ENCODE measurements at places on chromosomes 11 and 22.

DNA sequence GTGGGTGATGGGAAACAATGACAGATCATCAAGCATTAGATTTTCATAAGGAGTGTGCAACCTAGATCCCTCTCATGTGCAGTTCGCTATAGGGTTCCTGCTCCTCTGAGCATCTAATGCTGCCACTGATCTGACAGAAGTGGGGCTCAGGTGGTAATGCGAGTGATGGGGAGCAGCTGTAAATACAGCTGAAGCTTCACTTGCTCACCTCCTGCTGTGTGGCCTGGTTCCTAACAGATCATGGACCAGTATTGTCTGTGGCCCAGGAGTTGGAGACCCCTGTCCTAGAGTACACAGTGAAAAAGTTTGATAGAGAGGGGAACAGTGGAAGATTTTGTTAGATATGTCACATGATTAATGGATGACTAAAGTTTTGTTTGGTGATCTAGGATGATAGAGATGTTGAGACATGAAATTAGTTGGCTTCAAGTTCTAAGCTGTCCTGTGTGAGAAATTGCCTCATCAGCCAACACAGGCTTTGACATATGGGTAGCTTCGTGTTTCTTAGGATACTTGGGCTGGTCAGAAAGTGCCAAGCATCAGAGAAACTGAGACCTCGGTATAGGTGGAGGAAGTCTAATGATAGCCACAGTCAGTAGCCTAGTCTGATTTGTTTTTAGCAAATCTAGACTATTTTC, 47.4 kb downstream of the ARHGEF12 start:
- DNase-seq = peak; percentile 12

GRCh38 chr11:119363081-119363850, 16.8 kb upstream of the MFRP start:
- DNase-seq = no peak

DNA sequence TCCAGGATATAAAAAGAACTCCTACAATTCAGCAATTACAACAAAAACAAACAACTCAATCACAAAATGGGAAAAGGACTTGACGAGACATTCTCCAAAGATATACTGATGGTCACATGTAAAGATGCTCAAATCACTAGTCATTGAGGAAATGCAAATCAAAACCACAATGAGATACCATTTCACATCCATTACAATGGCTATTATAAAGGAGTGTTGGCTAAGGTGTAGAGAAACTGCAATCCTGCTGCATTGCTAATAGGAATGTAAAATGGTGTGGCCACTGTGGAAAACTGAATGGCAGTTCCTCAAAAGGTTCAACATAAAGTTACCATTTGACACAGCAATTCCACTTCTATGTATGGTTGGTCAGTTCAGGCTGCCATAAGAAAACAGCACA, 11.8 kb upstream of the TBCEL start:
- no peak for DNase-seq

DNA sequence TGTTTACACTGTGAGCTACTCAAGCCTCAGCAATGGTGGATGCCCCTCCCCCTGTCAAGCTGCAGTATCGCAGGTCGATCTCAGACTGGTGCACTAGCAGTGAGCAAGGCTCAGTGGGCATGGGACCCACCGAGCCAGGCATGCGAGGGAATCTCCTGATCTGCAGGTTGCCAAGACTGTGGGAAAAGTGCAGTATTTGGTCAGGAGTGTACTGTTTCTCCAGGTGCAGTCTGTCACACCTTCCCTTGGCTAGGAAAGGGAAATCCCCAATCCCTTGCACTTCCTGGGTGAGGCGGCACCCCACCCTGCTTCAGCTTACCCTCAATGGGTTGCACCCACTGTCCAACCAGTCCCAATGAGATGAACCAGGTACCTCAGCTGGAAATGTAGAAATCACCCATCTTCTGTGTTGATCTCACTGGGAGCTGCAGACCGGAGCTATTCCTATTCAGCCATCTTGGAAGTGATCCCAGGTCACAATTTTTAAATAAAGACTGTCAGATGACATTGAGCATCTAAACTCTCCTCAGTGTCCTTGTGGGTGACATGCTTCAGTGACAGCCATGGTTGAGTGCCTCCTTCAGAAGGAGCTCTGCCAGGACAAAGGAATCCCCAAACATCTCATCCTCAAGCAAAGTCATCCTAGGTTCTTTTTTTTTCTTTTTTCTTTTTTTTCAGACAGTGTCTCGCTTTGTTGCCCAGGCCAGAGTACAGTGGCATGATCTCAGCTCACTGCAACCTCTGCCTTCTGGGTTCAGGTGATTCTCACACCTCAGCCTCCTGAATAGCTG, 10.8 kb downstream of the SLC22A24 start:
- no peak for DNase-seq

GRCh38 chr11:12245549-12246016, 131.8 kb upstream of the PARVA start:
- DNase-seq = no peak

GRCh38 chr11:57203882-57204480, 22.2 kb downstream of the LRRC55 start:
- DNase-seq = no peak

- no peak for DNase-seq
Measured at GRCh38 chr11:122108192-122108799, 7.7 kb downstream of the BLID start.

DNA sequence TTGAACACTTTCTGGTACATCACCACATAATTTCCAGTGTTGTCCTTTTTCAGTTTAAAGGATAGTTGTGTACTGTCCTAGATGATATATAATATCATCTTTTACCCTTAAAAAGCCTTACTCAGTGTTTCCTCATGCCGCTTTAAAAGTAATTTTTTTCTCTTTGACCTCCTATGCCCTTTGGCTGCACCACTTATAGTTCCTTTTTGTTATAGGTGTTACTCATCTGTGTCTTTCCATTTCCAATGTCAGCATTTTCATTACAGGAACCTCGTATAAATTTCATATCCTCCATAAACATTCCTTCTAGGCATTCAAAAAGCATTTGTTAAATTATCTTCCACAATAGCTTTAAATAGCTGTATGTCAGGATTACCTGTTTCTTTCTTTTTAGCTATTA, 40.8 kb downstream of the USP47 start:
- DNase-seq = no peak

GRCh38 chr11:4482445-4482844, at the start of gene OR52K1:
Gene OR52K1, plus strand, starts transcription at chr11:4482646. Its CDS starts 6,255 bp downstream, at chr11:4488901.
- no peak for DNase-seq

GRCh38 chr11:8810540-8811301, 100.3 kb upstream of the AKIP1 start:
- DNase-seq = no peak

DNA sequence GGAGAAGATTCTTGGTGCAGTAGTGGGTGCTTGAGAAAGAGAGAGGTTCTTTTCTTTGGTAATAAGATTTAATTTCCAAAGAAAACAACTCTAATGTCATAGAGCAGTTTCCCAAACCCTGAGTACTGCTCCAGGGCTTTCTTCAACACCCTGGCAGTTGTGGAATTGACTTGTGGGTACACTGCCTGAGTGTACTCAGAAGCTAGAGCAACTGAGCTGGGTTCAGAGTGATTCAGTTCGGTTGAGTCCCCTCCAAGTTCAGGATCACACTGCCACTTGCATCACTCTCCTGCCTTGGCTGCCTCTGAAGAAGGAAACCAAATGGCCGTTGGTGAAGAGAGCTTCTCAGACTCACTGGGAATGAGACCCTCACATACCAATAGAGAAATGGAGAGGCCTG, 5.3 kb downstream of the DMC1 start:
- DNase-seq = no peak

DNA sequence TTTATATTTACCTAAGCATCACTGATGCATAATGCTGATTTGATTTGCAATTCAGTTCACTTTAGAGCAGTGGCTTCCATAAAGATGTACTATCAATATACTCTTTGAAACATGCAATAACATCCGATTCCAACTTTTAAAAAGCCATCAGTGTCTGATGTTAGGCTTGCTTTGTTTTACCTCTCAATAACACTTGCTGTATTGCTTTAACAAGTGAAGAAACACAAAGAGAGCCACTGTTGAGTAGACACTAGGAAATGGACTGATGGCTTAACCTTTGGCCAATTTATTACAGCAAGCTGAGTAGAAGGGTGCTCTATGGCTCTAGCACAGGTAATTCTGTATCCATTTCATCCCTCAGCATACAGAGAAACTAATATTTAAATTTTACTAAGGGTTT, 122.1 kb downstream of the FCHSD2 start:
- no peak for DNase-seq

GRCh38 chr11:120749395-120749794, 237.8 kb downstream of the GRIK4 start:
- DNase-seq = no peak

- DNase-seq = no peak
Measured at GRCh38 chr11:14242187-14242586, 116.8 kb downstream of the RRAS2 start.

GRCh38 chr11:86978247-86978646, 23.1 kb upstream of the FZD4 start:
- no peak for DNase-seq

DNA sequence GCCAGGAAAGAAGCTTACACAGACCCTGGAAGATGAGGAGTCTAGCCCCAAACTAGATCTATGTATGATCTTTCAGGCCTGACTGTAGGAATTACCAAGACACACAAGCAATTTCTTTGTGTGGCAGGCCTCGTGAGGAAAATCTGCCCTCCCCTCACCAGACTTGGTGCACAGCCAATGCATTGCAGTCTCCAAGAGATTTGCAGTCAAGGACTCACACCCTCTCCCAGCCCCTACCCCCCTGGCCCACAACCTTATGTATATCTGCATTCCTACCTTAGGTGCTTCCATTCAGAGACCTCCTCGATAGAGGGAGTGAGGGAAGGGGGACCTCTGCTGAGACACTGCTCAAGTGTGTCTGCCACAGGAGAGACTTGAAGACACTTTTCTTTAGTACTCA, 9.8 kb downstream of the OR8B12 start:
- DNase-seq = no peak

- no peak for DNase-seq
Measured at GRCh38 chr11:129710423-129710822, 105.2 kb upstream of the TMEM45B start.

DNA sequence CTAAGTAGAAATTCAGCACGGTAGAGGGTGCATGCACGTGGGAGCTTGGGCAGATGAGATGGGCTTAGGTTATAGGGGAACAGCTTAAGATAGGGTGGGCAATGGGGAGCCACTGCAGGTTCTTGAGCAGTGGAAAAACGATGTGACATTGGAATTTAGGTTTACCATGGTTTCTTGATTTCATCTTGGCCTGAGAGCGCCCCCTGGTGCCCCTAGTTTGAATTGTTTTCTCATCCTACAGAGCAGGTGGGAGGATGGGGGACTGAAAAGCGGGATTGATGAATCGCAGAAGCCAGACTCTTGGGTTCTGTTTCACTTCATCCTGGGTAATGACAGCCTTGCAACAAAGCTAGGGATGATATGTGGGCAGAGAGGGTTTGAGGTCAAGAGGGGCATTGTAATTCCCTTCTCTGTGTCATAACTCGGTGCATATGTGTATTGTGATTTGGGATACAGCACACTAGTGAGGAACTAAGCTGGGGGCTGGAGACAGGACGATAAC, 6.7 kb upstream of the MCAM start:
- peak; percentile 35 for DNase-seq

DNA sequence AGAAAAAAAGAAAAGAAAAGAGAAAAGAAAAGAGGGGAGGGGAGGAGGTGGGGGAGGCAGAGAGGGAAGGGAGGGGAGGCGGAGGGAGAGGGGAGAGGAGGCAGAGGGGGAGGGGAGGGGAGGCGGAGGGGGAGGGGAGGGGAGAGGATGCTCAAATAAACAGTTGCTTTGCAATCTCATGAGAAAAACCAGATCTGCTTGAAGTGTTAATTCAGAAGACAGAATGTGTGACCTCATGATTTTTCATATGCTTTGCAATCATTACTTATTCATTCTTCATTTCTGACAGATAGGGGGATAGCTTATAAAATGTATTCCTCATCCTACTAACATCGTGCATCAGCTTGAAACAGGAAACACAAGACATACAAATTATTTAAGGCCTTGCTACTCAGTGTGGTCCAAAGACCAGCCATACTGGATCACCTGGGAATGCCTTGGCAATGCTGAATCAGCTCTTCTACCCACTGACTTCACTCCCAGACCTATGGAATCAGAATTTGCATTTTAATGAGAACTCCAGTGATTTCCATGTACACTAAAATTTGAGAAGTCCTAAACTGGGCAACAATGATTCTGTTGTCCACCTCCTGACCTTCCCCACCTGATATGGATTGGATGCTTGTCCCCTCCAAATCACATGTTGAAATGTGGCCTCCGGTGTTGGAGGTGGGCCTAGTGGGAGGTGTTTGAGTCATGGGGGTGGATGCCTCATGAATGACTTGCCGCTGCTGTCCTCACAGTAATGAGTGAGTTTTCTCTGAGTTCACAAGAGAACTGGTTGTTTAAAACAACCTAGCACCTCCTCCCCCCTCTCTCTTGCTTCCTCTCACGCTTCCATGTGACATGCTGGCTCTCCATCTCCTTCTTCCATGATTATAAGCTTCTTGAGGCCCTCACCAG, 69.2 kb downstream of the CCDC34 start:
- DNase-seq = peak; percentile 16

DNA sequence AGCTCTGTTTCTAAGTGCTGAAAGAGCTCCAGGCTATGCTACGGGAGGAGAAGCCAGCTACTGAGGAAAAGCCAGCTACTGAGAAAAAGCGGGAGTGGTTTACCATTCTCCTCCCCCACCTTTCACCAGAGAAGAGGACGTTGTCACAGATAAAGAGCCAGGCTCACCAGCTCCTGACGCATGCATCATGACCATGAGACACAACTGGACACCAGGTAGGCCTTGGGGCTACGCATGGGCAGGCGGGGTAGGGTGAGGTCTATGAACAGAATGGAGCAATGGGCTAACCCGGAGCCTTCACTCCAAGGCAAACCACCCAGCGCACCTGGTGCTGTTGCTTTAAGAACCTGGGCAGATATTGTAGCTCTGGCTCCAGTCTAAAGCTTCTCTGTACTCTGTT, 1.1 kb downstream of the IL18BP start:
- DNase-seq = no peak

DNA sequence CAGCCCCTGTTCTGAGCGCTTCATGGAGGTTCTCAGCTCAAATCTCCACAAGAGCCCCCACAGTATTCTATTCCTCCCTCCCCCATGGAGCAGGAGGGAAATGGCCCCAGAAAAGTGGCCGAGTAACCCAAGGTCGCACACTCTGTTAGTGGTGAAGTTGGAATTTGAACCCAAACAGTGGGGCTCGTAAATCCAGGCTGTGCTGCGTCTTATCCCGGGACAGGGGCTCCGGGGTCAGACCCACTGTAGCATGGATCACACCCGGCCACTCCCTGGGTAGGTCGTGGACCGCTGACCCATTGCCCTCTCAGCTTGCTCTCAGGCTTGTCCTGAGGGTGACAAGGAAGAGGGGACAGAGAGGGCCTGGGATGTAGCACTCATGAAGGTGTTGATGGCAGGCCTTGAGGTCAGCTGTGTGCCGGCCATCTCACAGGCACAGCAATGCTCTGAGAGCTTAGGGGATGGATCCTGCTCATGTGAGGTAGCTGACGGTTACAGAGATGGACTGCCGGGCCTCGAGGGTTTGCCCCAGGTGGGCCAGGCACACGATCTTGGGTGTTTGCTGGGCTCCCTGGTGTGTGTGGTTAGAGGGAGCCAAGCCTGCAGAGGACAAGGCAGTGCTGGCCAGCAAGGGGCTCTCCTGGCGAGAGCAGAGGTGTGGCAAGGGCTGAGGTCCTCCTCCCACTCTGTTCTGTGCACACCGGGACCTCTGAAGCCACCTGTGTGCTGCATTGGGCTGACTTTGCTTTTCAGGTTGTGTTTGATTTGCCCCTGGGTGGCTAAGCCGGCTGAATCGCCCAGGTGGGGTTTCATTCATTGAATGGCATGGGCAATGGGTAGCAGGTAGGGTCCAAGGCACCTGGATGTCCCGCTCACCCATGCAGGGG, 2.3 kb upstream of the FGF19 start:
- DNase-seq = no peak

Data from NCI-H226 (cell line).